ENCODE measurements at places on chromosomes 7 and 10.
A peak's percentile ranks its signal among the peaks of the same experiment; 100 is the strongest.

DNA sequence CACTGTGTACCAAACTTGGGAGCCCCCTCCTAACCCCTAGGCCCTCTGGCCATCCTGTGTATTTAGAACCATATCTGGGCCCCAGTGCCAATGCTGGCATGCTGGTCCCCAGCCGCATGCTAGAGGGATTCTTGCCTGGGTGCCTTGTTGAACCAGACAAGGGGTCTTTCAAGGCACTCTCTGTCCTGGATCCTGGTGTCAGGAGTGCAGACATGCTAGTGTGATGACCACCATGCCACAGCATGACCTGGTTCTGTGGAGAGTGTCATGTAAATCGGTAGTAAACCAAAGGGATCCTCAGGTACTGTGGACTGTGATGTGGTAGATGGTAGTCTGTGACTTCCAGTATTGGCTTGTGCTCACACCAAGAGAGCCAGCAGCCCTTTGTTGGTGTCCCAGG lies 222.2 kb upstream of the PODXL start:
- no peak for DNase-seq

DNA sequence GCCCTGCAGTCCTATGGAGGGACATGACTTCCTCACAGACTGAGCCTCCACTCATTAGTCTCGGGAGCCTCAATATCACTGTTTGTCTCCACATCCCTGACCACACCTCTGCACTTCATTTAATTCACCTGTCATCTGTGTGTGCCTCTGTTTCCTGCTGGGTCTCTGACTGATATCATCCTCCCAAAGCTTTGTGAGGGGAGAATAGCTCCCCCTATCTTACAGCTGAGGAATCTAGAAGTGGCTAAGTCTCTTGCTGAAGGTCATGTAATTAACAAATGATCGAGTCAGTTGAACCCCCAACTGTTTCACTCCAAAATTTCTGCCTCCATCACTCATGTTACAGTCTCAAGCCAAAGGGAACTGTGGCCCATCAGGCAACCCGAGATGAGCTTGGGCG lies 5.5 kb upstream of the CPXM2 start:
- no peak for DNase-seq

DNA sequence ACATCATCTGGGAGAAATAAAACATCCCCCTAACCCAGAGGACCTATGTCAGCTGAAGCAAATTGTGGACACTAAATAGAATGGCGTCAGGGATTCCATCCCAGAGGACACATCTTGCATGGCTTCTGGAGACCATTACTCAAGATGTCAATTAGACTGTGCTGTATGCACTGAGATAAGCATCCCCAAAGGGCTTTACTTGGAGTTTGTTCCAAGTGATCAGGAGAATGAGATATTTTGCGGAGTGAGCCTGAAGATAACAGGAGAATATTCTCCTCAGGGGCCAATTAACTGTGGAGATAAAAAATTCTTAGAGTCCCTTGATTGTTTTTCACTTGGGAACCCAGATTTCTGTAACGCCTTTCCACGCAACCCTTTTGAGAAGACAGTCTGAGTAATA lies 4.5 kb upstream of the OR2AE1 start:
- no peak for DNase-seq

- DNase-seq, result no peak
Observed at GRCh38 chr7:150311711-150312110, 11.4 kb upstream of the LRRC61 start.

DNA sequence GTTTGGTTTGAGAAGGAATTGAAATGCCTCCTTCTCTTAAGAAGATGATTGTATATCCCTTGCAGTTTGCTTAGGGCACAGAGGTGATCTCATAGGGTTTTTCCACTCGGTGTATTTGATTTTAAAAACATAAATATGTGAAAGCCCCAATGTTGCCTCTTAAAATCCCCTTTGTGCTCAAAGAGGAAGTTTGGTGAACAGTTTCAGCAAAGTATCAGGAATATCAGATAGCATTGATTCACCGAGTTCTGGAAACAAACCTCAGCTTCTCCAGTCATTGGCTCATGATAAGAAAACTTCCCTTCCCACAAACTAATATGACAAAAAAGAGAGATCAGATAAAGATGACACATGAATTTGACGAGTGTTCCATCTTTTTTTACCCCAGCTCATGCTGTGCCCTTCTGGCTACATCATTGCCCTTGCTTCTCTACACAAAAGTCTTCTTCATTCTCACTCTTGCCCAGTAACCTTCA lies 20.1 kb upstream of the SMNDC1 start:
- no peak for DNase-seq

DNA sequence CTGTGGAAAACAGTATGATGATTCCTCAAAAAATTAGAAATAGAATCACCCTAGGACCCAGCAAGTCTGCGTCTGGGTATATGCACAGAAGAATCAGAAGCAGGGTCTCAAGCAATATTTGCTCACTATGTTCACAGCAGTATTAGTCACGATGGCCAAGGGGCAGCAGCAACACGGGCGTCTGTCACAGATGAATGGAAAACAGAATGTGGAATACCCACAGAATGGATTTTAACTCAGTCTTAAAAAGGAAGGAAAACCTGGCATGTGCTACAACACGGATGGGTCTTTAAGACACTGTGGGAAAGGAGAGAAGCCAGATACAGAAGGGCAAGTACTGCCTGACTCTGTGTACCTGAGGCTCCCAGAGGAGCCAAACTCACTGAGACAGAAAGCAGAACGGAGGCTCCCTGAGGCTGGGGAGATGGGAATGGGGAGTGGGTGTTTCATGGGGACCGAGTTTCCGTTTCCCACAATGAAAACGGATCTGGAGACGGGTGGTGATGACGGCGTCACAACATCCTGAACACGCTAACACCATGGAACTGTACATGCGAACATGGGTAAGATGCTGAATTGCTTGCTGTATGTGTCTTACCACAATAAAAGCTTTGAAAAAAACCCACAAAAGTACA lies 36.7 kb upstream of the INPP5A start:
- DNase-seq, result no peak

DNA sequence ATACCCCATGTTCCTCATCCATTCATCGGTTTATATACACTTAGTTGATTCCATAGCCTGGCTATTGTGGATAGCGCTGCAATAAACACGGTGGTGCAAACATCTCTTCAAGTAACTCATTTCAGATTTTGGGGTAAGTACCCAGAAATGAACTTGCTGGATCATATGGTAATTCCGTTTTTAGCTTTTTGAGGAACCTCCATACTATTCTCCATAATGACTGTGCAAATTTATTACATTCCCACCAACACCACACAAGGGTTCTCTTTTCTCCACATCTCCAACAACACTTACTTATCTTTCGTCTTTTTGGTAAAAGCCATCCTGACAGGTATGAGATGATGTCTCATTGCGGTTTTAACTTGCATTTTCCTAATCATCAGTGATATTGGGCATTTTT lies 3.7 kb downstream of the NPFFR1 start:
- DNase-seq, result no peak

DNA sequence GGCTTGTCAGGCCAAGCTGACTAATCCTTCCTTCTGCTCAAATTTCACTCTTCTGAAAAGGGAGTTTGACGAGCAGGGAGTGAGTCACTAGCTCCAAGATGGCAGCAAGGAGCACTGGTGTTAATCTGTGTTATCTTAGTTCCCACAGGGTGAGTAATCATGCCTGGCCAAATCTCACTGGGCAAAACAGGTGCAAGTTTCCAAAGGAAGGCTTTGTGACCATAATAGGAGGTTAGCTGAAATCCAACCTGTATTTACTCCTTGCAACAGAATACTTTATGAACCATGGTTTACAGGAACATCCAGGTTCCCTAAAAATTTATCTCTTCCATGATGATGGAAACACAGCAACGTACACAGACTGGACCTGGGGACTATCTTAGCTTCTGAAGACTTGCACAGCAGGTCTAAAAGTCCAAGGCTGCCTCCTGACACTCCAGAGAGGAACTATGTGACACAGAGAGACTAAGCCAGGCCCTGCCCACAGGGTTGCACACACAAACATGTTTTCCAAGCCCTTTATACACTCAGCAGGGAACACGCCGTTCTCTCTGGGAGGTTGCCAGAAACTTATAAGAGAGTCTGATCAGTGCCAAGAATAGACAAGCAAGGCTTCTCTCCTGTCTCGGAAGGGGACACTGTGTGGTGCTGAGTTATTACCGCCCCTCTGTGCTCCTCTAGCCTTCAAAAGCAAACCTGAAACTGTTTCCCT lies 46.3 kb downstream of the PDK4 start:
- no peak for DNase-seq

DNA sequence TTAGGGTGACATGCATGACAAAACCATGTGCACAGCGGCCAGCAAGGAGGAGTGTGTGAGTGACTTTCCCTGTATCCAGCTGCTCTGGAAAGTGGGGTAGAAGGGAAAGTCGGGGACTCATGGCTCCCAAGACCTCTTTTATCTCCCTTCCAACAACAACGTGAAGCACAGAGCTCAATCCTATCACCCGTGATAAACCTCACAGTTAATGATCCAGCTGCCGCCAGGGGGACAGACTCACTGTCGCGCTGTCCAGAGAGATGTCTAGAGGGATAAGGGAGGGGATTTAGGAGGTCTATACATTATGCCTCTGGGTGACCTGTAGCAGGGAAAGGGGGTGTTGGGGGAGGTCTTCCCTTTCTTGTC lies 84.0 kb upstream of the SMNDC1 start:
- DNase-seq, result no peak

- DNase-seq, result no peak
Observed at GRCh38 chr10:33335801-33336581, 1.5 kb upstream of the NRP1 start.

DNA sequence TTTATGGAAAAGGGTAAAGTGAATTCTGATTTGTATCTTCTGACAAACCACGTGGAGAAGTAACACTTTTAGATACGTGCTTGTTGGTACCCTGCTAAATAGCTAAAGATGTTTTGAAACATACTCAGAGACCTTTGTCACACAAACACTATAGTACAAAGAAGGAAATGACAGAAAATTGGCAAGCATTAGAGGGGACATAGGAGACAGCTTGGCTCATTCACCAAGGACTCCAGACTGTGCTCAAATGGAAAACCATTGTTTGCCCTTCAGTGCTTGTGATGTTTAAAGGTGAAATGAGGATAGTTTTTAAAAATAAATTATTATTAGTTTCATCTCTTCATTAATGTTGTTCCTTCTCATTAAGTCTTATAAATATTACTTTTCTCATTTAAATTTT lies 34.0 kb upstream of the CD36 start:
- DNase-seq, result no peak

DNA sequence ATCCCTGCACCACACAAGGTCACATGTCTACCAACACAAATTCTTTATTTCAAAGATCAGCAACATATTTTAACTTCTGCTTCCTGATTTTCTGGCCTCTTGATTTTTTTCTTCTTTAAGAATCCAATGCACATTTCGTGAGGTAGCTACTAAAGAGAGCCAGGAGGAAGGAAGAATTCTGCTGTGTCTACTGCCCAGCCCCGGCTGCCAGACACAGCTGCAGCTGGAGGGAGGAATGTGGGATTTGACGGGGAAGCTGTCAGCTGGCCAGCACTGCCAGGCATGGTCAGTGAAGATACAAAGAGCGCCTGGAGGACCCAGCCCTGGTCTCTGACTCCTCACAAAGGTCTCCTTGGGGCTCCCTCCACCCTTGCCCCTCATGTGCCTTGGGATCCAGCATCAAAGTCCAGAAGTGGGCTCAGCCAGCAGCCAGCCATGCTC lies 6.9 kb upstream of the AOC1 start:
- peak; percentile 13 for DNase-seq

- DNase-seq, result peak; percentile 78
Observed at GRCh38 chr7:37408291-37409228, 40.1 kb downstream of the ELMO1 start.

GRCh38 chr10:86520871-86521677 lies 518 bp downstream of the WAPL start:
- peak; percentile 79 for DNase-seq

All from hematopoietic multipotent progenitor cell treated with erythropoietin and hydrocortisone succinate and interleukin-3 and kit ligand, for 4 days (in vitro differentiated cells).